ENCODE measurements at places on chromosomes 3 and 15.
A peak's percentile ranks its signal among the peaks of the same experiment; 100 is the strongest.

- DNase-seq, result no peak
Measured at GRCh38 chr15:57364282-57365007, 11.9 kb upstream of the CGNL1 start.

DNA sequence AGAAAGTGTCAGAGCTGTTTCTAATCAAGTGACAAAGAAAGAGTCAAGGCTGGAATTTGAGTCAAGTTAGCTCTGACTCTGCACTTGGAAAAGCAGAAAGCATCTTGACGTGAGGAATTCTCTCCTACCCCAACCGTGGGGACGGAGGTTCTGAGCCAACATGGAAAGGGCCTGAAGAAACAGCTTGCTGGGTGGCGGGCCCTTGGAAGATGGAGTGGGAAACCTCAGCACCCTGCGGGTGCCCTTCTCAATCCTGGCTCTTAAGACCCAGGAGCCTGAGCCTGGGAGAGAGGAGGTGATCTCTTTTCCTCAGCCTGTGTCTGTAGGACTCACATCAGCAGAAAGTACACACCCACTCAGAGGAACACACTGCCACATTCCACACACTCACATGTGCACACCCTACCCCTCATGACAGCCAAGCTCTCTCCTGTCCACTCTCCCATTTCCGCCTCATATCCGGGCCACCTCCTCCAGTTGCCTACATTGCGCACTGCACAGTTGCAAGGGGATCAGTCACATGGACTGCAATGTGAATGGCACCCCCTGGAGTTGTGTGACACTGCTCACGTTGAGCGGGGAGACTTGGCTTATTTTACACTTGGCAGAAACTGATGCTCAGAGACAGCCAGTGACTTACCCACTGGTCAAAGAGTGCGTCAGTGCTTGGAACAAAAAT is 101.5 kb upstream of the SLC6A6 start:
- DNase-seq, result no peak

DNA sequence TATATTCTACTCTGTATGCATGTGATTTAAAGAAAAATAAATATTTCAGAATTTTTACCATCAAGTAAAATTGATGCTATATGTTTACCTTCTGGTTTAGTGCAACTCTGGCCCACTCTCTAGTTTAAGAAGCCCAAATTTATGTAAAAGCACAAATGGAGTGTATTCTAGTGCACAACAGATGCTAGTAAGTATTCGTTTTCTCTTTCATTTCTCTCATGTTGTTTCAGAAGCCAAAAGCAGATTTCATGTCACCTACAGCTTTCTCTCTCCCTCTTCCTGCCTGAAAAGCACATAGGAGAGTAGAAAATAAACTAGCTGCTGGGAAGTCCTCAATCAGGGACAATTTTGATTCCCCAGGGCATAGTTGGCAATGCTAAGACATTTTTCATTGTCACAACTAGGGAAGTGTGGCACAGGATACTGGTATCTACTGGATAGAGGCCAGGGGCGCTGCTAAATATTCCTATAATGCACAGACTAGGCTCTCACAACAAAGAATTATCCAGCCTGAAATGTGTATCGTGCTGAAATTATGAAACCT is 147.4 kb upstream of the ARHGEF26 start:
- no peak for DNase-seq

- no peak for DNase-seq
Measured at GRCh38 chr3:84175449-84175848, 783.3 kb upstream of the CADM2 start.

GRCh38 chr15:80640531-80641121 is 54.5 kb upstream of the ABHD17C start:
- no peak for DNase-seq

DNA sequence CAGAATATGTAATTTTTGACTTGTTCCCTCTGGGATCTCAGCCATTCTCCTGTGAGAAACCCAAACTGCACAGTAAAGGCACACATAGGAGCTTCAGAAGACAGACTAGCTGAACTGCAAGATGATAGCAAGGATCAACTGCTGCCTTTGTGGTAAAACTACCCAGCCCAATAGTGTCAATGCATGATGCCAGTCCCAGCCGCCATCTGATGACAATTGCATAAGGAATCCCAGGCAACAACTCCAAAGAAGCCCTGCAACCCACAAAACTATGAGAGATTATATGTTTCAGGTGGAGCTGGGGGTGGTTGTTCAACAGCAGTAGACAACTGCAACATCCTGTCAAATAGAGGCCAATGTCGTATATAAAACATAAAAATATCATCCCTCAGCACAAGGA is 192.4 kb upstream of the ARPP21 start:
- no peak for DNase-seq

GRCh38 chr3:191005790-191006189 is 143.3 kb upstream of the GMNC start:
- no peak for DNase-seq

- no peak for DNase-seq
Measured at GRCh38 chr3:110754212-110754916, 317.3 kb upstream of the NECTIN3 start.

DNA sequence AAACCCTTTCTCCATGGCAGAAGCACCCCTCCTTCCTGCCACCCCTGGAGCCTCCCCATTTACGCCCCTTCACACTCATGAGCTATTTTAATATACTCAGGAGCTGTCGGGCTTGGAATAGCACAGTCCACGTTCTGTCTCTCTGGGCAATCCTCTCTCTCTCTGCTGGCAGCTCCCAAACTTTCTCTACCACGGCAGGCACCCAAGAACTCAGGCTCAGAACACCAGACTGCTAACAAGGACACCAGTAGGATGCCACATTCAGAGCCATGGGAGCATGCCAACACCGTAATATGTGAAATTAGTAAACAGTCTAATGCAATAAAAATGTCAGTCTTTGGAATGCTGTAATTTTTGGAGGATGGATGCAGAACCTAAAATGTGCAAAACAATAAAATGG is 19.3 kb downstream of the TNFAIP8L3 start:
- DNase-seq, result no peak

DNA sequence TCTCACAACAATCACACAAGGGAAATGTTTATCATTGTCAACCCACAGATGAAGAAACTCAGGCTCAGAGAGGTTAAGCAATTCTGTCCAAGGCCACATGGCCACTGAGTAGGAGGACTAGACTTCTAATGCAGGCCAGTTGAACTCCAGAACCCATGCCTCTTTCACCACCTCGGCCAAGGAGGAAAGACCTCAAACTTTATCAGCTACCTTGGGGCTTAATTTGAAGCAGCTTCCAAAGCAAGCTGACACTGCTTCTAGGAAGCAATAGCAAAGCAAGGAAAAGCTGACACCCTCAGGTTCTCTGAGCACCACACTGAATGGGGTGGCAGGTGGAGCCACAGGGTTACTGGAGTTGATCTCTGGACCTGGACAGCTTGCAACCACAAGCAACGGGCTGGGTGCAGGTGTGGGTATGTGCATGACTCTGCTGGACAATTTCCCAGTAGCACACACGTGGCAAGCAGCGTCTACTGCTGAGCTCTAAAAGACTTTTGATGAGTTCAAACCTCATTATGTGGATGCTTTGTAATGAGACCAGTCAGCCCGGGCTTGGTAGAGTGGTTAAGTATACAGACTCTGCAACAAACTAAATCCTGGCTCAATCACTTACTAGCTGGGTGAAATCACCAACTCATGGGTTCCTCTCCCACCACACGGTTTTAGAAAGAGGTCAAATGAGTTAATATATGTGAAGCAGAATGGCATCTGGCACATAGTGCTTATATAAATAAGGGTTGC is 23.1 kb downstream of the CCNL1 start:
- DNase-seq, result no peak

DNA sequence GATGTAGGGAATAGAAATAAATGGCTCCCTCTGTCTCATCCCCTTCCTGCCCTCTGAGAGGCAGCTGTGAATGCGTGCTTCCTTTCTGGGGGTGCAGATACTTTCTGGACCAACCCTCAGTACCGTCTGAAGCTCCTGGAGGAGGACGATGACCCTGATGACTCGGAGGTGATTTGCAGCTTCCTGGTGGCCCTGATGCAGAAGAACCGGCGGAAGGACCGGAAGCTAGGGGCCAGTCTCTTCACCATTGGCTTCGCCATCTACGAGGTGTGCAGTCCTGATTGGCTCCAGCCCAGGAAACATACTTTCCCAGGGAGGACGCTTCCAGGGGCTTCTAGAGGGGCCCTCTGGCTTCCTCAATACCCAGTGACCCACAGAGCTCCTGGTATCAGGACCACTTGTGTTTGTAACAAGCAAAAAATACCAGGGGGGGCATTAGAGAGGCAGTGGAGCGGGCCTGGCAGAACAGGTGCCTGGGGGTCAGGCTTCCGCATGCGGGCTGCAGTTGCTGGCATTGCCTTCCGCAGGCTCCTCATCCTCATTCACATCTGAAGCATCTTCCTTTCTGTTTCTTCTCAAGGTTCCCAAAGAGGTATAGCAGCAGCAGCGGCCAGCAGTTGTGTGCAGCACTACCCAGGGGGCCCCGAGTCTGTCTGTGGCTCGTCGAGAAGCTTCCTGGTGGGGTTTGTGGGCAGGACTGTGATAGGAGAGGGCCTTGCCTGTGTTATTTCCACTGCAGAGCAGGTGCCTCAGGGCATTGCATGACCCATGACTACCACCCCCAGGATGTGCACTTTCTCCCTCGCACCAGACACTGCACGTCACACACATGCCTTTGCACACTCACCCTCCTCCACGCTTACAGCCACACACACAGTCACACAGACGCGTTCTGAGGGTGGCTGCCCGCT is 42.5 kb downstream of the CAPN3 start:
- no peak for DNase-seq

- DNase-seq, result no peak
Measured at GRCh38 chr3:66220066-66220465, 735 bp upstream of the SLC25A26 start.

- no peak for DNase-seq
Measured at GRCh38 chr3:64552966-64553365, 134.8 kb downstream of the ADAMTS9 start.

DNA sequence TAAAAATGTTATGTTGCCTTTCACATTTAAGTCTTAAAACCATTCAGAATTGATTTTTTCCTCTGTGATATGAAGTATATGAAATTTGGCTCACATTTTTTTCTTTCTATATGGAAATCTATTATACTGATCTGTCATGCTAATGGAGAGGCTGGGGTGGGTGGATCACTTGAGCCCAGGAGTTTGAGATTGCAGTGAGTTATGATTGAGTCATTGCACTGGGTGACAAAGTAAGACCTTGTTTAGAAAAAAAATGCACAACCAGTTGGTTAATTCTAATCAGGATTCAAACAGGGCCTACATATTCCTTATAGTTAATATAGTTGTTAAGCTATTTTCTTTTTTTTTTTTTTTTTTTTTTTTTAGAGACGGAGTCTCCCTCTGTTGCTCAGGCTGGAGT is 230.5 kb downstream of the MFSD1 start:
- DNase-seq, result peak; percentile 38

DNA sequence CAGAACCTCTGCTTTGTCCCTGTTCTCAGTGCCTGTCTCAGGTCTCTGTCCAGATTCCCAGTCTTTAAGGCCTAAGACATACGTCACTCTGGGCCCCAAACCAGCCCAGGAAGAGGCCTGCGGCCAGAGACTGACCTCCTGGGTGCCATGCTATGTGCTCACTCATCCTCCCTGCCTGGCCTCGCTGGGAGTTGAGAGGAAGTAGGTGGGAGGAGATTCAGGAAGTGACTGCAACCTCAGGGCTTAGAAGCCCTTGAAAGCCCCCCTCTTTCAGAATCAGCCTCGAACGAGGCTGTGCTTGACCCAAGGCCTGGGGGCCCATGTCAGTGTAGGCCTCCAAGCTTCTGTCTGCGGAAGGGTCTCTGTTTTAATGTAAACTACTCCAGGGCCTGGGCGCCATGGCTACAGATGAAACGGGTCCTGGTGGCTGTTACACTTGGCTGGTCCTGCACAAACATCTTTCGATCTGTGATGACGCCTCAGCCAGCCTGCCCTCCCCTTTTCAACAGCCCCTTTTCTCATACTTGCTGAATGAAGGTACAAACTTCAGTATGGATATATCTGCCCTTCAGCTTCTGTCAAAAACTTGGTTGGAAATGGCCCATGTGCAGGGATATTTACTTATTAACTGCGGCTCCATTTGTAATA is 11.7 kb downstream of the RASGRF1 start:
- no peak for DNase-seq

GRCh38 chr3:69881756-69882428 is 117.6 kb upstream of the SAMMSON start:
- DNase-seq, result no peak

- DNase-seq, result no peak
Measured at GRCh38 chr15:68677996-68678395, 99.2 kb downstream of the CORO2B start.

DNA sequence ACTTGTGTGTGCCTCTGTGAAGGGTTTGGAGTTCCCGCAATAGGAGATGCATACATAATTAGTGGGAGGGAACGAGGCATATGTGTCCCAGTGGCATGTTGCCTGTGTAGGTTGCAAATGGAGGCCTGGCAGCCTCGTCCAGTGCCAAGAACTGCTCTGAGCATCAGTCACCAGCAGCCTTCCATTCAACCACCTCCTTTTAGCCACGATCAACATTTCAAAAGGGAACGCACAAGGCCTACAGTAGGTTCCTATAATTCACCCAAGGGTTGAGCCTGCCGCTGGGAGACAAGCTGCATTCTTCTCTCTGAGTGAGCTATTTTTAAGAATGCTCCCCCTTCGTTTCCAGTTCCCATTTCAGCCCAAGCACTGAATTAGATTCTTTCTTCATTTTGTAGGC is 78.8 kb upstream of the CTNNB1 start:
- no peak for DNase-seq

DNA sequence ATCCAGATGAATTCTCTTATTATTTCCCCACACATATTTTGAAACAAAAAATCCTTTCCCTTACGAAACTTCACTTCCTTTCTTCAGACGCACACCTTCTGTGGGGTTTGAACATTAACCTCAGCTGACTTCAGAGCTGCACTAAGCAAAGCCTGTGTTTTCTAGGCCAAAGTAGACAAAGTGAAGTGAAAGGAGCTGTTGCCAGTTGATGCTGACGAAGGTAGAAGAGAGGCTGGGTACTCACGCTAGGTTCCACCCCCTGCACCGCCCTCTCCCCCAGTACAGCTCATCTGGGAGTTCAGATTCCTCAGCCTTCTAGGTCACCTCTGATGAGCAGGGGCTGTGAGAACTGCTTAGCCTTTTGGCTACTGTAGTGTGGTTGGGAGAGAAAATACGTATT is 24.1 kb downstream of the DUT start:
- DNase-seq, result peak; percentile 51

DNA sequence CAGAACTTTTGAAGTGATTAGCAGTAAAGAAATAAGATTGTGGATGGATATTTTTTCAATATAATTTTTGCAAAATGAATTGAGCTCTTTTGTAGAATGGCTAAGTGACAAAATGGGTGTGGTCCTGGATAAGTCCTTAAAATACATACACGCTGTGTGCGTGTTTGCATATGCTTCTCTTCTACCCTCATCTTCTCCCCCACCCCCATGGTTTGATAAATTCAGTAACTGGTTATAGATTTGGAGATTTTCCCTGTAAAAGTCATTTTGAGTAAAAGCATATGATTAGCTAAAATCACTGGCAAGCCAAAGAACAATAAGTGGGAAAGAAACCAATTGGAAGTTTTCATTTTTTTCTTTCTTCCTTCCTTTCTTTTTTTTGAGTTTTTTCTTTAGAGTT is 453.9 kb upstream of the MDFIC2 start:
- no peak for DNase-seq
